ENCODE measurements at places on chromosomes 3 and 15.
A peak's percentile ranks its signal among the peaks of the same experiment; 100 is the strongest.

DNA sequence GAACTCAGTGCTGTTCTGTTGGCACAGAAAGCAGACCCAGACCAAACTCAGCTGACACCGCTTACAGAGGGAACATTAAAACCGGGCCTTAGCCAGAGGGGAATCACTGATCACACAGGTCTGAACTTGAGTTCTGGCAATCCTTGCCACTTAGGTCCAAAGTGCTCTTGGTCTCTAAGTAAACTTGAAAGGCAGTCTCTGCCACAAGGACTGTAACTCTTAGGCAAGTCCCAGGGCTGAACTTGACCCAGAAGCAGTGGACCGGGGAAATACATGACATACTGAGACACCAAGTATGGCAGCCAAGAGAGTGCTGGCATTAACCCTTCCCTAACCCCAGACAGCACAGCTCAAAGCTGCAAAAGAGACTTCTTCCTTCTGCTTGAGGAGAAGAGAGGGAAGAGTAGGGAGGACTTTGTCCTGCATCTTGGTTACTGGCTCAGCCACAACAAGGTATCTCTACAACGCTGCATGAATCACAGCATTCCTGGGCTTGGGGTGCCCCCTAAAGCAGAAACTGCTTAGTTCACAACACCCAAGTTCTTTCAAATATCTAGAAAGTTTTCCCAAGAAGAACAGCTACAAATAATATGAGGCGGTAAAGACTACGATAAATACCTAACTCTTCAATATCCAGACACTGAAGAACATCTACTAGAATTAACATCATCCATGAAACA lies 32.5 kb downstream of the NAALADL2 start:
- no peaks in the 10 kb centered on the region for H3K36me3 ChIP-seq
- H3K4me1 ChIP-seq: no peaks in the 10 kb centered on the region

DNA sequence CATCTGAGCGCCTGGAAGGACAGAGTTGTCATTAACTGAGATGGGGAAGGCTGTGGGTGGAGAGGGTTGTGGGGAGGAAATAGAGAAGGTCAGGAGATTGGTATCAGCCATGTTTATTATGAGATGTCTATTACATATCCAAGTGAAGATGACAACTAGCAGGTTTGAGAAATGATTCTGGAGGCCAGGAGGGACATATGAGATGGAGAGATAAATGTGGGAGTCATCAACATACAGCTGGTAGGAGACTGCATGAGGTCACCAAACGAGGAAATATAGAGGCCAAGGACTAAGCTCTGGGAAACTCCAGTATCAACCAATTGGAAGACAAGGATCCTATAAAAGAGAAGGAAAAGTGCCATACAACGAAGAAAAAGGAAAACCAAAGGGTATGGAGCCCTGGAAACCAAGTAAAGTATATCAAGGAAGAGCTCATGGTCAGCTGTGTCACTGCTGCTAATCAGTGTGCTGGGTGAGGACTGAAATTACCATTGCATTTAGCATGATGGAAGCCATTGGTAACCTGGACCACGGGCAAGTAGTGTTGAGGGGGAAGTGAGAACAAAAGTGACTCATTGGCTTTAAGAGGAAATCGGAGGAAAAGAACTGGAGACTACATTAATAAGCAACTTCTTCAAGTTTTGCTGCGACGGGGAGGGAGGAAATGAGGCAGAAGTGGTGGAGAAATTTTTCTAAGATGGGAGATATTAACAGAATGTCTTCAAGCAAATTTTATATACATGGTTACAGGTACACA lies 14.0 kb upstream of the UACA start:
- no peaks in the 10 kb centered on the region for H3K4me1 ChIP-seq
- H3K4me3 ChIP-seq: no peak overlapping the region
- peaks cover 3% of the 10 kb centered on the region for H3K27me3 ChIP-seq
- no peaks in the 10 kb centered on the region for H3K36me3 ChIP-seq
- H3K27ac ChIP-seq: no peak overlapping the region

GRCh38 chr15:73927003-73927475 lies 777 bp downstream of the LOXL1 start:
- H3K36me3 ChIP-seq: no peaks in the 10 kb centered on the region
- peaks cover 79% of the 10 kb centered on the region for H3K4me1 ChIP-seq
- H3K27ac ChIP-seq: no peak overlapping the region
- peak; percentile 72 for DNase-seq

DNA sequence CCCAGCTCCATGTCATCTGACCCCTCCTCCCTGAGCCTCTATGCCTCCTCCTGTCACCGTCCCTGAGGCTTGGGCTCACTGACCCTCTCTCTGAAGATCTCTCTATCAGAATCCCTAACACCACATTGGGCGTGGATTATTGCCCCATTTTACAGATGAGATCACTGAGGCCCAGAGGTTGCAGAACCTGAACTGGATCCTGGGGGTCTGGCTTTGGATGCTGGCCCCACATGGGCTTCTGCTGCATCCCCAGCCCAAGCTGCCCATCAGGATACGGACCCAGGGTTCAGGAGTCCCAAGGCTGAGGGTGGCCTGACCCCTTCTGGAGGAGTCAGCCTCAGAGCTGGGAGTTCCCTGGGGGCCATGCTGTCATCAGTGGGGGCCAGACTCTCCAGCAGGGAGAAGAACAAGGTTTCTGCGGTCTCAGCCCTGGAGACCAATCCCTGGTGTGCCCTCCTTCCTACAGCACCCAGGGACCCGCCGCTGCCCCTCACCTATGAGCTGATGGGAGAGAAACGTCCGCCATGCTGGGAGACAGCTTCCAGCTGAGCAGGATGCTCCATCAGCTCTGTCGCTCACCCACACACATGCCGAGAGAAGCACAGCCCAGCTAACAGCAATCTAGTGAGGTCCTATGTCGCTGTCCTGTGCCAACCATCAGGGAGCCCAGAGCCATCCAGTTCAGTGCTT lies 273.1 kb downstream of the UACA start:
- peaks cover 20% of the 10 kb centered on the region for H3K27me3 ChIP-seq
- H3K27ac ChIP-seq: no peak overlapping the region
- no peak for DNase-seq
- no peaks in the 10 kb centered on the region for H3K36me3 ChIP-seq
- peaks cover 35% of the 10 kb centered on the region for H3K4me1 ChIP-seq

- peak overlapping the region; percentile 64 for H3K27ac ChIP-seq
- H3K4me1 ChIP-seq: peaks cover 20% of the 10 kb centered on the region
- no peak overlapping the region for H3K4me3 ChIP-seq
- H3K36me3 ChIP-seq: peaks cover 20% of the 10 kb centered on the region
- H3K27me3 ChIP-seq: no peaks in the 10 kb centered on the region
- no peak for DNase-seq
Measured at GRCh38 chr3:12648384-12648959, 15.4 kb downstream of the RAF1 start.

GRCh38 chr3:13160619-13161018 lies 87.4 kb upstream of the IQSEC1 start:
- no peaks in the 10 kb centered on the region for H3K36me3 ChIP-seq
- H3K4me1 ChIP-seq: peaks cover 20% of the 10 kb centered on the region
- H3K27ac ChIP-seq: no peak overlapping the region
- no peak overlapping the region for H3K4me3 ChIP-seq

GRCh38 chr3:116815831-116816588 lies 106.4 kb downstream of the TUSC7 start:
- H3K27ac ChIP-seq: no peak overlapping the region
- H3K36me3 ChIP-seq: no peaks in the 10 kb centered on the region
- no peak overlapping the region for H3K4me3 ChIP-seq

Data from nephron progenitor cell (in vitro differentiated cells).